Kidney (tissue), 22 donors: ENCODE measurements at places on chromosomes 5 and 9.

DNA sequence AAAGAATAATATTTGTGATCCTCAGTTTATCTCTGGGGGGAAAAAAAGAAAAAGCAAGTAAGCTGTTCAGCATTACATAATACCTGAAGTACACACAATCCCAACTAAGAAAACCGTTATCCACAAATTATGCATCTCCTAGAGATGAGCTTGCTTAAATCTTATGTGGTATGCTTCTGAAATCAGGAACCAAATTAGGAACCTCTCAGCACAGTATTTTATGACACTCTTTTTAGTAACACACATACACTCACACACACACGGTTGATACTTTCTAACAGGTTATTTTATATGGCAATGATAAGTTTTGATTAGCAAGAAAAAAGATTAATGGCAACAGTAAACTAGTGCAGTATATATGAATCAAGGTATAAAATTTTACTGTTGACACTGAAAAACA lies 1.2 kb upstream of the ZNF510 start:
- DNase-seq: no peak

DNA sequence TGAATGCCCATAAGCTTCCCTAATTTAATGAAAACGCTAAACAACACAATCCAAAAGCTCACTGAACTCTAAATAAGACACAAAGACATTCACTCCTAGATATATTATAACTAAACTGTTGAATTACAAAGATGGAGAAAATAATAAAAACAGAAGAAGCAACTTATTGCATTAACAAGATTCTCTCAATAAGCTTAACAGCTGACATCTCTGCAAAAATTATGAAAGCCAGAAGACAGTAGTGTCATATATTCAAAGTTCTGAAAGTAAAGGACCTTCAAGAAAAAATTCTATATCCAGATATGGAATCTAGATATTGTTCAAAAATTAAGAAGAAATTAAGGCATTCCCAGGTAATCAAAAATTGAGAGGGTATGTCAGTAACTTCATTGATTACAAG lies 957.8 kb upstream of the TYRP1 start:
- DNase-seq: no peak

- DNase-seq: no peak
These were observed 4.3 kb downstream of the LRRC14B start for GRCh38 chr5:195401-196160.

DNA sequence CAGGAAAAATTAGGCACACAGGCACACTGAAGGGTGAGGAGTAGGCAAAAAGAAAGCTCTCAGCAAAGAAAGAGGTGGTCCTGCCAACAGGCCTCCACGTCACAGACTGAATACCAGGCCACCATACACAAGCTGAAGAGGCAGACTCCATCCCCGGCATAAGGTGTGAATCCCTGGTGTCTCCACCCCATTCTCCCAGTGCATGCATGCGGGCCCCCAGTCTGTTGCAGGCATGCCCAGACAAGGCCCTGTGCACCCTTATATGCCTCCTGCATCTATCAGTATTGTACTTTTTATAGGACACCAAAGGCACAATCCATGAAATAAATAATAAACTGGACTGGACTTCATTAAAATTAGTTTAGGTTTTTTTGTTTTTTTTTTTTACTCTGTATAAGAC lies 73.1 kb downstream of the RGMB start:
- no peak for DNase-seq

GRCh38 chr5:54529565-54529964 lies 12.0 kb downstream of the SNX18 start:
- no peak for DNase-seq

DNA sequence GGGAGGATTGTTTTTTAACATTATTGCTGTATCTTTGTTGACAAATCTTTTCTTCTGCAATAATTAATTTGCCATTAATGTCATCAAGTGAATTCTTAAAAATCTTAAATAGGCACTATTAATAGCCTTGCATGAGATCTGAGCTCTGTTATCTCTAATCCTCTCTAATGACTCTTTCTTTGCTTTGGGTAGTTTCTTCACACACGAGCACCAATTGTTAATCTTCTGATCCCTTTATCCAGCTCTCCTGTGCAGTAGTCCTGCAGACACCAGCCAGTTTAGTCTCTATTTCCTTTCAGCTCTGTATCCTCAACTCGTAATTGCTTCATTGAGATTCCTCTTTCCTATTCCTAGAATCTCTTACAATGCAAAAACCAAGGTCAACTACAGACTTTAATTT lies 8.1 kb downstream of the SPINK14 start:
- no peak for DNase-seq

DNA sequence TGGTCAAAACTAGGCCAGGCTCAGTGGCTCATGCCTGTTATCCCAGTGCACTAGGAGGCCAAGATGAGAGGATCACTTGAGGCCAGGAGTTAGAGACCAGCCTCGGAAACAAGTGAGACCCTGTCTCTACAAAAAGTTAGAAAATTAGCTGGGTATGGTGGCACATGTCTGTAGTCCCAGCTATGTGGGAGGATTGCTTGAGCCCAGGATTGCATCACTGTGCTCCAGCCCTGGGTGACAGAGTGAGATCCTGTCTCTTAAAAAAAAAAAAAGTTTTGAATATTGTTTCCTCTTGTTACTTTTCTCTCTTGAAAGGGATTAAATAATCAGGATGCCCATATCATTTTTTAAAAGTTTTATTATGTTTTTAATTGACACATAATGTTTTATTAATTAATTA lies 7.6 kb downstream of the ARHGEF37 start:
- DNase-seq: no peak

DNA sequence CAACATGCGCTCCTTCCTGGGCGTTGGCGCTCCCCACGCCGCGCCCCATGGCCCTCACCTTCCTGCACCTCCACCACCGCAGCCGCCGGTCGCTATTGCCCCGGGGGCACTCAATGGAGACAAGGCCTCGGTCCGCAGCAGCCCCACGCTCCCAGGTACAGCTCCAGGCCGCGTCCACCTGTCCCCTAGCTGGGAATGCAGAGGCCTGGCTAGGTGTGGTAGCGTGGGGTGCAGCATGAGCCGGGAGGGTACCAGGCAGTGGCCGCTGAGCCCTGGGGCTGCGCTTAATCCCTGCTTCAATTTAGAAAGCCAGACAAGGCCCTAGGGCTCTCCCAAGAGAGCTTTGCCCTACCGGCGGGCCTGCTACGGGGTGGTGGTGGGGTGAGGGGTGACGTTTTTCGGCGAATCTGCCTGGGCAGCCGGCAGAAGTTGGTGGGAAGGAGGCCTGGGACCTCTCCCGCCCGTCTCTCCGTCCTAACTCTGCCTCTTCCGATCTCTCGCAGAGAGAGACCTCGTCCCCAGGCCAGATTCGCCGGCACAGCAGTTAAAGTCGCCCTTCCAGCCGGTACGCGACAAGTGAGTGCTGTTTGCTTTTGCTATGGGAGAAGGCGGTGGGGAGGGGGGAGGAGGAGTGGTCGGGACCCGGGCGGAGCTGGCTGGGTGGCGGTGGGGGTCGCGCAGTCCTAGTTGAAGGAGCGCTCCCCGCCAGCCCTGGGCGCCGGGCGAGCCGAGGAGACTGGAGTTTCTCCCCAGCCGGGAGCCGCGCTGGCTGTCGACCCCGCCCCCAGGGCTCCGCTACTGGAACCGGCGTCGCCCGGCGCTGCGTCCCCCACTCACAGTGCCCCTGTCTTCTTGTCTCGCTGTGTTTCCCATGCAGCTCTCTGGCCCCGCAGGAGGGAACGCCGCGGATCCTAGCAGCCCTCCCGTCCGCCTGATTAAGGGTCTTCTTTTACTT lies 4.8 kb downstream of the IRX1 start:
- DNase-seq: peak; percentile 43

DNA sequence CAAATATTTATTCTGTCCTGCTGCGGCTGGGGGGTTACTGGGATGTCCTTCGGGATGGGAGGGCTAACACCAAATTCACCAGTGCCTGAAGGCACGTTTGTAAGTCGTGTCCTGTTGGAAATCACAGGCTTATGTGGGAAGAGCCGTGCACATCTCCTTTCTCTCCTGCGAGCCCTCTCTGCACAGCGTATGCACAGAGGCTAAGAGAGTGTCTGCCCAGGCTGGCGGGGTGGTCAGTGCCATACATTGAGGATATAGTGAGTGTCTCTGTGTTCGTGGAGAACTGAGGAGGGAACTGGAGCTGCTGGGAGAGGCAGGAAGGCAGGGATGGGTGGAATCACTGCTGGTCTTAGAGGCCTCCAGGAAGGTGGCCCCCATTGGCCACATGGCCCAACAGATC lies 110.1 kb downstream of the WNK2 start:
- no peak for DNase-seq

DNA sequence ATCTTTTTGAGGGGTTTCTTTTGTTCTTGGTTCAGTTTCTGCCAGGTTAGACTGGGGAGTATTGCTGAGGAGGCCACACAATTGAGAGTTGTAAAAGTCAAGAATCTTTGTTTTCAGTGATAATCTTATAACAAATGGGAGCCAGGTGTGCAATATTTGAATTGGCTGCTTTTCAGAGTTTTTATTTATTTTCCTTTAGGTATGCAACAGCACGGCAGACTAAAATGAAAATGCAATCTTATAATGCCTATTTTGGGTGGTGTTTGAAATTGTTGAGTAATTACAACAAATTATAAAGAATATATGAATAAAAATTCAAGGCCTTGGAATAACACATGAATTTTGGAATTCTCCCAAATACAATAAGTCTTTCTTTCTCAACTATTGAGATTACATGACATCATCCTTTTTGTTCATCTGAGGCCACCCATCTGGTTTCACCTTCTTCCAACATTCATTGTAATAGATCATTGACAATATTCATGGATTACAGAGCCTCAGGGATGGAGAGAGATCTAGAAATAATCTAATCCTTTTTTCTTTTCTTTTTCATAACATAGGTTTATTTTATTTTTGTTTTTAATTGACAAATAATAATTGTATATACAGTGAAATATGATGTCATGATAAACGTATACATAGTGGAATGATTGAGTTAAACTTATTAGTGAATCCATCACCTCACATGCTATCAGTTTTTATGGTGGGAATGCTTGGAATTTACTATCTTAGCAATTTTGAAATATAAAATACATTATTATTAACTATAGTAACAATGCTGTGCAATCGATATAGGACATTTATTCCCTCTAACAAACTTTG lies 1061.0 kb downstream of the NR2F1-AS1 start:
- DNase-seq: no peak

DNA sequence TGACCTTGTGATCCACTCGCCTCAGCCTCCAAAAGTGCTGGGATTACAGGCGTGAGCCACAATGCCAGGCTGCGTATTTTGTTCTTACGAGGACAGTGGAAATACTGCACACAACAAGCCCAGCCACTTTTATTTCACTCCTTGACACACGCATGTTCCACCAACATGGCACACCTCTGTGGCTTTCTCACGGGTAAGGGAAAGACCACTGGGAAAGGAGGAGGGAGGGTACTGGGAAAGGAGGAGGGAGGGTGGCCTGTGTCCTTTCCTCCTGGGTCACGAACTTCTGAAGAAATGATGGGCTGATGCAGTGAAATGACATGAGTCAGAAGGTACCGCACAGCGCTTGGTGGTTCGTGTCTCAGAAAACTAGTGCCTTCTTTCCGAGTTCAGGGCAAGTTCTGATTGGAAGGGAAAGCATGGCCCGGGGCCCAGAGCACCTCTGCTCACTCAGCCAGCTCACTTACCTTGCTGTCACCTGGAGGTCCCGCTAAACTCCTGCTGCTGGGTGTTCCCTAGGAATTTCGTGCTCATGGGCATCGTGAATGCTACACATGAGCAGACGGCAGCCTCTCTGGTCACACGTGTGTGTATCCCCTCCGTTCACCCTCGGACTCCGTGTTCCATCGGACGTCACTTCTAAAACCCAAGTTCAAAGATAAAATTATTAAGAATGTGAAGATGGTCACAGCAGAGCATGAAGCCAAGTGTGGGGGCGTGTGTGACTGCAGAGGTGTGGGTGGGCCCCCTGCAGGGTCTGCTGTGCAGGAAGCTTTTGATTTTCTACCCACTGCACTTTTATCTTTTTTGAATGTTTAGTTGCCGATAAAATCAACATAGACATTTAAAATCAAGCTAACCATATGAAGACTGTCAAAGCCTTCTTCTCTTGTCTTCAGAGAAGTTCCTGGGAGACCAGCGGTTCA lies 42.9 kb downstream of the LAMC3 start:
- DNase-seq: peak; percentile 36

- peak; percentile 22 for DNase-seq
These were observed 53.7 kb downstream of the PAX5 start for GRCh38 chr9:36980148-36980974.

DNA sequence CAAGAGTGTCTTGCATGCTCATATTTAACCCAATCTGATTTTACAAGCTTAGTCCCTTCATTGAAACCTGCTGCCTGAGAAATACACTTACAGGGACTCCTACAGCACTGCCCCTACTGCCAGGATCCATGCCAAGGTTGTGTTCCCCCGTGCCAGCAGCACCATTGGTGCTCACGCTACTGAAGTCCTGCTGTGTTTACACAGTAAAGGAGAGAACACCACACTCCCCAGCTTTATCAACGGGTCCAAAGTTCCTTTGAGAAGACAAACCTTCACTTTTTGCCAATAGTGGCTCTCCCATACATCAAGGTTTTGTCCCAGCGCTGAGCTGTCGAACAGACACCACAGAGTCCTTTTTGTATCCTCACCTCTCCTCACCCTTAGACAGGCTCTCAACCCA lies 155.1 kb upstream of the WWC1 start:
- no peak for DNase-seq

GRCh38 chr5:66872736-66873331 lies 276.6 kb downstream of the MAST4 start:
- DNase-seq: peak; percentile 63

DNA sequence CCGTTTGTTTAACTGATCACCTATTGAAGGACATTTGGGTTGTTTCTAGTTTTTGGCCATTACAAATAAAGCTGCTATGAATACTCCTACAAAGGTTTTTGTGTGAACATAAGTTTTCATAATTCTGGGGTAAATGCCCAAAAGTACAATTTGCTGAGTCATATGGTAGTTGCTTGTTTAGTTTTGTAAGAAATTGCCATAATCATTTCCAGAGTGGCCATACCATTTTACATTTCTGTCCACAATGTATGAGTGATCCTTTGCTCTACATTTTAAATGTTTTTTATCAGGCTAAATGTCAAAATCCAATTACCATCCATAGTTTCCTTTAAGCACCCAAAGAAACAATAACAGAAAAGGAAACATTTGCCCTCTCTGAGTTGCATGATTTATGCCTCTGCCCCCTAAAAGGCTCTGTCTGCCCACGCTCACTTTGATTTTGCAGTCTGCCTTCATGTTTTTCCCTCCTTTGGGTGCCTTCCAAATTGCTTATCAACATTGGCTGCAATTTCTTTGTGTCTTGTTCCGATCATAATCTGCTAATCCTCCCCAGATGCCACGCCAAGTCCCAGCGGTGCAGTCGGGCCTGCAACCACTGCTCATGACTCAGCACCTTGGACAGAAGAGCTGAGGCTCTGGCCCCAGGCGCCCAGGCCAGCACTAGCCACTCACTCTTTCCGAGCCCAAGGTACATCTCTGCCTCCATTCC lies 339.2 kb downstream of the PIK3R1 start:
- no peak for DNase-seq

DNA sequence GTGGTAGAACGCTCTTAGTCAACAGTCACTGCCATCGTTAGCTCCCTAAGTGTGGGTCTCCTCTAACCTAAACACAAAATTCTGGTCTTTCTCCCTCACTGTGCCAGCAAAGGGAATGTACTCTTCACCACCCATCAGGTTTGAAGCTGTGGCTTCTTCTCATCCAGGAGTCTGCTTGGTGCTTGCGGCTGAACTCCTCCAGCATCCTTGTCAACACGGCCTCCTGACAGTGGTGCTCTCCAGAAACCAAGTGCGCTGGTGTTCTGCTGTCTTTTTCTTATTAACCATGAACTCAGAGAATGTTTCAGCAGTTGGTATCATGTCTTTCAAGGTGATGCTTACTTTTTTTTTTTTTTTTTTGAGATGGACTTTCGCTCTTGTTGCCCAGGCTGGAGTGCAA lies 23.9 kb upstream of the LPCAT1 start:
- DNase-seq: no peak
